ENCODE measurements at places on chromosomes 6 and 20.
A peak's percentile ranks its signal among the peaks of the same experiment; 100 is the strongest.

GRCh38 chr20:5731753-5732366, 18.3 kb upstream of the SHLD1 start:
- DNase-seq: no peak

DNA sequence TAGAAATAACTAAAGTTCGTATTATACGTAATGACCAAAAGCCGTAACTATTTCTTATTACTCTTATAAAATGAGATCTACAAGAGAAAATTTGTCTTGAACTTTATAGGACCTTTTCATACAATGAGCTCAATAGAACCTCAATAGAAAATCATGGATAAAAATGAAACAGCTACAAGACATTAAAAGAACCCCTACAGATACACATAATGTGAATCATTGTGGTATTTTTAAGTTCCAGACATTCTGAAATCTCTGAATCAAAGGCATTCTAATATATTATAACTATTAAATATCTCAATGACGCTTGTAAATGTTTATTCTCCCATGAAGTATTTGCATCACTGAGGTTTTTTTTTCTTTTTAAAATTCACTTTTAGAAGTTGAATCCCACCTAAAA, 22.2 kb upstream of the POU3F2 start:
- DNase-seq: no peak

DNA sequence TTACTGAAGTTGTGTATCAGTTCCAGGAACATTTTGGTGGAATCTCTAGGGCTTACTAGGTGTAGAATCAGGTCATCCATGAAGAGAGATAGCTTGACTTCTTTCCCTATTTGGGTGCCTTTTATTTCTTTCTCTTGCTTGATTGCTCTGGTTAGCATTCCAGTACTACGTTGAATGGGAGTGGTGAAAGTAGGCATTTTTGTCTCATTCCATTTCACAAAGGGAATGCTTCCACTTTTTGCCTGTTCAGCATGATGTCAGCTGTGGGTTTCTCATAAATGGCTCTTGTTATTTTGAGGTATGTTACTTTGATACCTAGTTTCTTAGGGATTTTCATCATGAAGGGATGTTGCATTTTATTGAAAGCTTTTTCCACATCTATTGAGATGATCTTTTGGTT, 195.3 kb downstream of the MOXD1 start:
- DNase-seq: no peak

- DNase-seq: no peak
Observed at GRCh38 chr6:170279977-170280688, 10.7 kb downstream of the DLL1 start.

DNA sequence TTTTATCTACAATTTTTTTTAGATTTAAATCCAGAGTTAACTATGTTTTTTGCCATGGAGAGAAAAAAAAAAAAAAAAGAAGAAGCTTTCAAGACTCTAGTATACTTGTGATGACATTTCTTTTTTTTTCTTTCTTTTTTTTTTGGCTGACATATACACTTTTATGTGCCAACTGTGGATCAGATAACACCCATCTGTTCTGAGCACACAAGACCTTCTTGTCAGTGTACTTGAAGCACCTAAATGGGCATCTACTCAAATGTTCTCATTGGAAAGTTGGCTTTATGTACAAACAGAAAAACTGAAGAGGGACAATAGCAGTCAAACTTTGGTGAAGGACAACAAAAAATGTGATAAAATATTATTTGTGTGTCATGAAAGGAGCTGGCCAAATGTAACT, 904.5 kb downstream of the GRIK2 start:
- DNase-seq: no peak

DNA sequence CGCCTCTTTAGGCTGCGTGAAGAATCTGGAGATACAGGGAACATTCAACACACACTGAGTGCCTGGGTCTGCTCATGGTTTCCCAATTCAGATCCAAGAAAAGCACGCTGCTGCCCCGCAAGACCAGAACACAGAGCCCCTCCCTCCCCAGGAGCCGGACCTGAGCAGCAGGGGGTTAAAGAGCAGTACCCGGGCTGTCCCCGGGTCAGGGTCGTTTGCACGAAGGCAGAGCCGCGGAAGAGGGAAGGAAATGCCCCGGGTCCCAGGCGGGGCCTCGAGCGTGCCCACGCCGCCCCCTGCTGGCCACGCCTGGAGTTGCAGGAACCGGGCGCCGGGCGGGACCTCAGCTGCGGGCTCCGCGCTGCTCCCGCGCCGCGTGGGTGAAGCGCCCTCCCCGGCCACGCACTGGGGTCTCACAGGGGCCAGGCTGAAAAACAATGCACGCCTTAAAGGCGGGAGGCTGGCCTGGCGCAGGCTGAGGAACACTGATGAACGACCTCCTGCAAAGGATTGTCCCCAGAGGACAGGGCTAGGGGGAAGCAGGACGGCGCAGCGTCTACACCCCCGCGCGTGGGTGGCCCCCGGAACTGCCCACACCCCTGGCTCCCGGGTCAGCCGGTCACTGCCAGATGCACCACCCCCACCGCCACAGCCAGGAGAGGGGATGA, 48.9 kb downstream of the ANKRD60 start:
- DNase-seq: peak; percentile 76

- DNase-seq: no peak
Observed at GRCh38 chr6:111837641-111838500, 35.4 kb downstream of the FYN start.

- DNase-seq: no peak
Observed at GRCh38 chr20:50042370-50043313, 59.9 kb downstream of the SNAI1 start.

- DNase-seq: peak; percentile 36
Observed at GRCh38 chr20:45823949-45824835, 2.9 kb downstream of the TNNC2 start.

- DNase-seq: no peak
Observed at GRCh38 chr6:166671434-166672081, 44.5 kb upstream of the RPS6KA2 start.

- DNase-seq: peak; percentile 14
Observed at GRCh38 chr20:38723848-38724625, at the start of gene SLC32A1. SLC32A1 (plus strand) TSS chr20:38724486; CDS start chr20:38724725, 239 bp downstream.
